ENCODE measurements at places on chromosomes 2 and 18.

DNA sequence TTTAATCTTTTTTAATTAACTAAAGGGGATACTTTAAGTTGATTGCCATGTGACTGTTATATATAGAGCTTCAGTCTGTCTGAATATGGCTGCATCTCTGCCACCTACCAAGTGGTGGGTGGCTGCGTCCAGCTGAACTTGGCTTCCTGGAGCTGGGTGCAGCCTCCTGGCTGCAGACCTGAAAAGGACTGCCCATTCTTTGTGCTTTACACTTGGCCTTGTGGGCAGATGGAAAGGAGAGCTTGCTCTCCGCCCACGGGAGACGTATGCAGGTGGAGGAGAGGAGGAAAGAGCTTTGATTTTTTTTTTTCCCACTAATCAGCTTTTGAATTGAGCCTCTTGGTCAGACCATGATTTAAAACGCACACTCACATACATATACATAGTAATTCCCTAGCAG lies 34.7 kb downstream of the NCK2 start:
- DNase-seq: no peak

DNA sequence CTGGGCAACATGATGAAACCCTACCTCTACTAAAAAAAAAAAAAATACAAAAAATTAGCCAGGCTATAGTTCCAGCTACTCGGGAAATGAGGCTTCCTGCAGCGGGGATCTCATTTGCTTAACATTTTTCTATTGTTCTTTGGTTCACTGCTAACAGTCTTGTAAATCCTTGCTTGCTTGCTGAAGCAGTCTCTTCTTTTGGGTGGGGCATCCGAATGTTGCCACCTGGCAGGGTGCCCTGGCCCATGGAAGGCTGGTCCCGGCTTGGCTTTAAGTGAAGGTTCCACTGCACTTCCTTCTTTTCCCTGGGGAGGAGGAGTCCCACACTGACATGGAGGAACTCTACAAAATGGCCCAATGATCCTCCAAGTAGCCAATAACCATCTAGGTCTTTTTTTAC lies 6.0 kb upstream of the ANKRD29 start:
- DNase-seq: no peak

GRCh38 chr2:57828221-57828620 lies 218.4 kb upstream of the VRK2 start:
- no peak for DNase-seq

DNA sequence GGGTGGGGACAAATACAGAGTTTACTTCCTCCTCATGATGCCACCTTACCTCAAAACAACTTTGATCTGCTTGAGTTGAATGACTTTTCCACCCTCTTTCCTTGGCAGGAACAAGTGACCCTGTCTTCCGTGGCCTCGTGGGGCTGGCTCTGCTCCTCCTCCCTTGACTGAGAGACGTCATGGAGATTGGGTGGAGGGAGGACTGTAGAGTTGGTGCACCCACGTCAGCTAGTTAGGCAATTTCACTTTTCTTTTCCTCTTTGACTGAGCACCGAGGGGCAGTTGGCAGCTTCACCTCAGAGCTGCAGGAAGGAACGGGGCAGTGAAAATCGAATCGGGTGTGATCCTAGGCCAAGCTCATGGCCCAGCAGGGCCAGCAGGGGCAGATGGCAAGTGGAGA lies at the start of gene SP140:
Gene SP140 (plus strand): TSS at position 251 of the 400 bp plus-strand sequence. CDS start 109 bp downstream, at position 360.
- DNase-seq: no peak

GRCh38 chr2:116669782-116670181 lies 1144.7 kb upstream of the DDX18 start:
- no peak for DNase-seq

- DNase-seq: peak; percentile 49
Observed at GRCh38 chr2:71157124-71157793, 26.8 kb downstream of the MPHOSPH10 start.

- DNase-seq: no peak
Observed at GRCh38 chr2:73022024-73022568, 49.4 kb downstream of the SFXN5 start.

DNA sequence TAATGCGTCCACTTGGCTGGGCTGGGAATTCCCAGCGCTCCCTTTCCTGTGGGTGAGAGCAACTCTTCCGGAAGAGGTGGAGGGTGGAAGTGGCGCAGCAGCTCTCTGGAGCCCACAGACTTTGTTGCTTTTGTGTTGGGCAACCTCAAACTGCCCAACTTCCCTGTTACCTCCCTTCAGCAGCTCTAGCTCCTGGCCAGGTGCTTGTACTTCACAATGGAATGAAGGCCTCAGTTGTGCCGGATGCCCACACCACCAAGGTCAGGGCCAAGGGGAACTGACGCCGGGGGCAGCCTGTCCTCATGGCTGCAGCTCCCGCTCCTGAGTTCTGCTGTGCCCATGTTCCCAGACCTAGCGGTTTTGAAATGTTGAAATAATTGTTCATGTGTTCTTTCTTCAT lies 322.9 kb downstream of the GALR1 start:
- DNase-seq: no peak

GRCh38 chr2:127606625-127607398 lies 39.1 kb upstream of the GPR17 start:
- no peak for DNase-seq

- DNase-seq: no peak
Observed at GRCh38 chr2:37766106-37766505, 94.7 kb upstream of the CDC42EP3 start.

GRCh38 chr2:99127981-99128380 lies 13.5 kb upstream of the C2orf15 start:
- DNase-seq: no peak

DNA sequence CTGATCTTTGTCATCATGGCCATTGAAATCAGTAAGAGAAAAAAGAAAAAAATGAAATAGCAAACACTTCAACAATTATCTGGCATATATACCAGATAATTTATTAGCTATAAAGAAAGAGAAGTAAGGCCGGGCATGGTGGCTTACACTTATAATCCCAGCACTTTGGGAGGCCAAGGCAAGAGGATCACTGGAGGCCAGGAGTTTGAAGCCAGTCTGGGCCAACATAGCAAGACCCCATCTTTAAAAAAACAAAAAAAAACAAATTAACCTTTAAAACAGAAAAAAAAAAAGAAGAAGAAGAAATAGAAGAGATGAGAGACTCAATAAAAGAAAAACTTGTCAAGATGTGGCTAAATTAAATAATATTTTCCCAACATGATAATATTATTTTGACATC lies 61.6 kb upstream of the TGIF1 start:
- no peak for DNase-seq

- DNase-seq: no peak
Observed at GRCh38 chr18:79466591-79466990, 70.9 kb downstream of the NFATC1 start.

DNA sequence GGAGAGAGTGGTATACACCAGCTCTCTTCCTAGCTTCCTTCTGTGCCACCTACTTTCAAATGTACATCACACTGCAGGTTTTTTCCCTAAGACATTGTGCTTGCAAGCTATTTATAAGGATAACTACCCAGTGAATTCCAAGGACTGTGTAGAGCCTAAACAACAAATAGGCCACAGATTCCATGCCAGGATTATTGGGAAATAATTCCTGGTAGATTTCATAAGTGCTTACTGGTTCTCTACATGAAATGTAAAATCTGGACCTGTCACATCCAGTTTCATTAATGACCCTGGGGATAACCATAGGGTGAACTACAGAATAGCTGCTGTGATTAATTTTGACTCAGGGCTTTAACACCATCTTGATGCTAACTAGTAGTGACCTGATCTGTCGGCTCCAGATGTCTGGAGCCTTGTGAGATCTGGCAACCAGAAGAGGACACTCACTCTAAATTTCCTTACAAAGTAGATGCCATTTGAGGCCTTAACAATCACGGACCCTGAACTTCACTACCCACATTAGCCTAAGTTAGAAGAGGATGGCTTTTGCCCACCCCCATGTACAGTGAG lies 34.3 kb upstream of the LGALSL start:
- no peak for DNase-seq

GRCh38 chr2:226478109-226478809 lies 321.4 kb downstream of the IRS1 start:
- DNase-seq: peak; percentile 51

- no peak for DNase-seq
Observed at GRCh38 chr2:26081556-26081955, 47.7 kb downstream of the RAB10 start.

DNA sequence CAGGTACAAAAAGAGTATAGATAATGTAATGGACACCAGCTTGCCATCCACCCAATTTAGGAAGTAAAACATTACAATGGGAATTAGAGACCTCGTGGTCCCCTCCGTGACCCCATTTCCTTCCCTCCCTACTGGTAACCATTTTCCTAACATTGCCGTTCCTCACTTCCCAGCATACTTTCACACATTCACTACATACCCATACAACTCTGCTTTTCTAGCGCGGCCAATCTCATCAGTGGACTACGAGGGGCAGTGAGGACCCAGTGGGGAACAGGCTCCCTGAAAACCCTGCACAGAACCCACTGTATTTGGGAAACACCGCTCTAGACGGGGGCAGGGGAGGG lies 1.1 kb downstream of the ENOSF1 start:
- no peak for DNase-seq

DNA sequence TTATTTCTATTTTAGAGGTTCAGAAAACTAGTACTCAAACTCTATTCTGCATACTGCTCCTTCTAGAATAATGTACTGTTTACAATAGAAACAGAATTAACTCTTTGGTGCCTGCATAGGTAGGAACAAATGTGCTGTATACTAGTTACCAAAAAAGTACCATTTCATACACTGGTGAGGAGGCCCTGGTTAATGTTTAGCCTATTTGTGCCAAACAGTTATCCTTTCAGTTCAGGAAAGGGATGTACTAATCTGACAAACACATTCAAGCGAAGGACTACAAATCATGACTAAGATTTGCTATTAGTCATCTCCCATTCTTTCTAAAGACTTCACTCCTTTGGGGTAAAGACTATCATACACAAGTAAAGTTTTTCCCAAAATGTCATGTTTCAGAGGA lies 47.4 kb downstream of the EXOC6B start:
- DNase-seq: no peak

DNA sequence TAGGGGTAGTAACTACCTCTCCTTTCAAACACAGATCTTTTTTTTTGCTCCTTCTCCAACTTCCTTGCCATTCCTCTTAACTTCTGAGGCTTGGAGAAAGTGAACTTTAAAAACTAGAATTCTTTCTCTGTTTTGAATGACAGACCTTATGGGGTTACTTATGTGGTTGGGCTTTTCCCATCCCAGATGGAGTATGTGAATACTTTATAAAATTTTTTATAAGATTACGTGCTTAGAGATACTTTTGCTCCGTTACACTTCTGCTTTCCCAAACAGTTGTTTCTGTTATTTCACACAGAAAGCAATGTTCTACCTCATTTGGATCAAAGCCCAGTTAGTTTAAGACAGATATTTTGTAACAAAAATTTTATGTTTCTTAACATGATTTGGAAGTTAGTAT lies 20.2 kb downstream of the GREB1L start:
- no peak for DNase-seq

DNA sequence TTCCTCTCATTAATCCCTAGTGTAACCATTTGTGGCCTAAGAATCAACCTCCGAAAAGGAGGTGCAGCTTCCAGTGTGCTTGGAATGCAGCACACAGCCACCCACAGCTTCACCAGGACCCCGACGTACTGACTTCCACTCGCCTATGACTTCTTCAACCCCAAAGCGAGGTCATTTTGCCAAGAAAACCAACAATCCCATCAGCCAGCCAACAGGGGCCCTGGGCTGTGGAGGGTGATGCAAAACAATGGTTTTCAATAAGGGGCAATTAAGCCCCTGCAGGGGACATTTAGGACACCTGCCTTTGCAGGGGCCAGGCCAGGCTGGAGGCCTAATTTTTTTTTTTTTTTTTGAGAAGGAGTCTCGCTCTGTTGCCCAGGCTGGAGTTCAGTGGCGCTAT lies 158.1 kb upstream of the SKOR2 start:
- no peak for DNase-seq

DNA sequence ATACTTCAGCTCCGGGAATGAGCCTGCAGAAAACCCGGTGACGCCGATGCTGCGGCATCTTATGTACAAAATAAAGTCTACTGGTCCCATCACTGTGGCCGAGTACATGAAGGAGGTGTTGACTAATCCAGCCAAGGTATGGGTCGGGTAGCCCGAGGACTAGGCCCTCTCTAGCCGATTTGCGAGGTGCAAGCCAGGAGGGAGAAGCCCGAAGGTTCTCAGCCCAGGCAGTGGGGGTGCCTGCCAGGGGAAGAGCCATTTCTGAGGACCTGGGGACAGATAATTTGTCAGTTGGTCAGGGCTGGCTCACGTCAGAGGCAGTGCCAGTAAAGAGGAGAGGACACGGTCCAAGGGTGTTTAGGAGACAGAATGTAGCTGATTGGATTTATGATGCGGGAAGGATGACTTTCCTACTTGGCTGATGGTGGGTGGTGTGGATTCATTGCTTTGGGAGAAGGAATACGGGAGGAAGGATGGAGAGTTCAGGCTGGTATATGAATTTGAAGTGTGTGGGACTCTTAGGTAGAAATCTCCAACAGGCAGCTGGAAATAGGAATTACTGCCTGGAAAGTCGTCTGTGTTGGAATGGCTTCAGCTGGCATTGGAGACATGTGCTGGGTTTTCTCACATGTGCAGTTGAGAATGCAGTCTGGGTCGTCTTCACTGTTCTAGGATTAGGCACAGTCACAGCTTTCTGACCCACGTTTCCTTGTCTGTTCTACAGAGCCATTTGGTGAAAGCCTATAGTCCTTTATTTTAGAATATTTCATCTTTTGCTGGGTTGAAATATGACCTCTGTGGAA lies 874 bp downstream of the NDUFAF7 start:
- peak; percentile 15 for DNase-seq

DNA sequence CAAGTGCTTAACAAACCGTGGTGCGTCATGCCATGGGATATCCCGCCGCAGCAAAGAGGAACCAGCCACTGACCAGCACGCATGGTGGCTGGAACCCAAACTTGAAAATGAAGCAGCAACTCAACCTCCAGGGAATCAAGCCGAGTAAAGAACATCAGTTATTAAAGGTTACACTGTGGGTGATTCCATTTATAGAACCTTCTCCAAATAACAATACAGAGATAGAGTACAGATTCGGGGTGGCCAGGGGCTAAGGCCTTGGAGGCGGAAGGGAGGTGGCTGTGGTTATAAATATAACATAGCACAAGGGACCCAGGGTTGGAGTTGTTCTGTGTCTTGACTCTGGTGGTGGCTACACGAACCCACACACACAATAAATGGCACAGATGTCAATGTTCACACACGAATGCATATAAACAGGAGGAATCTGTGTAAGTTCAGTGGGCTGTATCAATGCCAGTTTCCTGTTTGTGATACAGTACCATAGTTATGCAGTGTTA lies 123.1 kb downstream of the EIPR1 start:
- no peak for DNase-seq

DNA sequence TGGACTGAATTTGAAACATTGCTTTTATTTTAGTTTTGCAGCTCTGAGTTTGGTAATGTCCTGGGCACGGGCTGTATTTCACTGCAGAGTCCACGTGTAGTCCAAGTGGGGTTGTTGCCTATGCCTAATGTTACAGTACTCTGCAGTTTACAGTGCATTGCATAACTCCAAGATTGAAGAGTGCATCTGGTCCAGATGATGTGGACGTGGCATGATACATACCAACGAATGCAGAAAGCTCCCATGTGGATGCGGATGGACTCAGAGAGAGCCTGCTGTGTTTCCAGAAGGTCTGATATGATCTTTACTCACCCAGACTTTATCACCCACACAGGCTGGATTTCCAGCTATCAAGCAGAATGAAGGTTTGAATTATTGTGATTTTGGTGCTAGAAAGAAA lies 44.4 kb upstream of the CCDC68 start:
- DNase-seq: no peak
